Naive thymus-derived CD4-positive, alpha-beta T cell (primary cell): ENCODE measurements at places on chromosomes 7 and 10.
A peak's percentile ranks its signal among the peaks of the same experiment; 100 is the strongest.

DNA sequence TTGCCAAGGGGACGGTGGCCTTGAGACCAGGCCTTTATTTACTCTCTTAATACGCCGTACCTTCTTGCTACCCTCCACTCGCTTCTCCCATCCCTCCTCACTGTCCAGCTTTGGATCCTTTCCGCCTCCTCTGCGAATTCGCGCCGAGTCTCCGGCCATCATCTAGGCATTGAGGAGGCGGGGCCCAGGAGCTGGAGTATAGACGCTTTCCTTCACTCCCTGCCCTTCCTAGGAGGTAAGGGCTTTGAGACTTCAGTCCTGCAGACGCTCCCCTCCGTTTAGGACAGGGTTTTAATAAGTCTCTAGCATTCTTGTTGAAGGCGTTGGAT, 538 bp downstream of the TFAM start:
- DNase-seq, result no peak
- no peaks in the 10 kb centered on the region for H3K36me3 ChIP-seq
- peak overlapping the region; percentile 95 for H3K4me3 ChIP-seq
- peak overlapping the region; percentile 86 for H3K27ac ChIP-seq
- no peaks in the 10 kb centered on the region for H3K27me3 ChIP-seq

DNA sequence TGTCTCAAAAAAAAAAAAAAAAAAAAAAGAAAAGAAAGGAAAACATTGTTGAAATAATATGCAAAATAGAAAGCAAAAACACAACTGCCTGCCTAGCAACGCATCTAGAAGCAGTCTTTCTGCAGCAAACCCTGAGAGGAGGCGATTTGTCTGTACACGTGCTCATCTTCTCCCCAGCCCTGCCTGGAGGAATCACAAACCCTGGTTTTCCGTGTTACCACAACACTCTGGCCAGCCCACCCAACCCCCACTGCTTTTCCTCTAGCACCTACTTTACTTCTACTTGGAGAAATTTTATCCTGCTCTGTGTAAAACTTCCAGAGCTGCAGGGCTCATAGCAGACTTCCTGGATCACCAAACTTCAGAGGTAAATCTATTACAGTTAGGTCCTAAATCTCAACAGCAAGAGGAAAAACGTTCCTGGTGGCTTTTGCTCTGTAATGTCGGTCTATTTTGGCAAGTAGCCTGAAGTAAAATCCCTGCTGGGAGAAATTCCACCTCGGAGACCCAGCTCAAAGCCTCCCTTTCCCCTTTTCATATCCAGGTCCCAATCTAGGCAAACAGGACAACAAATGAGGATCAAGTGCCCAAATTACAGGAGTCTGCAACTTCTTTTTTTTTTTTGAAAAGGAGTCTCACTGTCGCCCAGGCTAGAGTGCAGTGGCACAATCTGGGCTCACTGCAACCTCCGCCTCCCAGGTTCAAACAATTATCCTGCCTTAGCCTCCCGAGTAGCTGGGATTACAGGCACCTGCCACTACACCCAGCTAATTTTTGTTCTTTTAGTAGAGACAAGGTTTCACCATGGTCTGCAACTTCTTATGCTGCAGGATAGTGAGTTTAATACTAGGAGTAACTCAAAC, 91.6 kb downstream of the DNMBP start:
- no peaks in the 10 kb centered on the region for H3K4me1 ChIP-seq
- no peaks in the 10 kb centered on the region for H3K27me3 ChIP-seq
- DNase-seq, result no peak
- H3K36me3 ChIP-seq, result no peaks in the 10 kb centered on the region

GRCh38 chr10:113130014-113130641, 180.1 kb downstream of the TCF7L2 start:
- DNase-seq, result no peak
- no peak overlapping the region for H3K27ac ChIP-seq
- no peaks in the 10 kb centered on the region for H3K36me3 ChIP-seq
- no peak overlapping the region for H3K4me3 ChIP-seq

GRCh38 chr10:44476409-44477045, 91.6 kb upstream of the CXCL12 start:
- no peak overlapping the region for H3K27ac ChIP-seq
- H3K4me1 ChIP-seq, result no peaks in the 10 kb centered on the region
- H3K4me3 ChIP-seq, result no peak overlapping the region
- H3K36me3 ChIP-seq, result no peaks in the 10 kb centered on the region

DNA sequence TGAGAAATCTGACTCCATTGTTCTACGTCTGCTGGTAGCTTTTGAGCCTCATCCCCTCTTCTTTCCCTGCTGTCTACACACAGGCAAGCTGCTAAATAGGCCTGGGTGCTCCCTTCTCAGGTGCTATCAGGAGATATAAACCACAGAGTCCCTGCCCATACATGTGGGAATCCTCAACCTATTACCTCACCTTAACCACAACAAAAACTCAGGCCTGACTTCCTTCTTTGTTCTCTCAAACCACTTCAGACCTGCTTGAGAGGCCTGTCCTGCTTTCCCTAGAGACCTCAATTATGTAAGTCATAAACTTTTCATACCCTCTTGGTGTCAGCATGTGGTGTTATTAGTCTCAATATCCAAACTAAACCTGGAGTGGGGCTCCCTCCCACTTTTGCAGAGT, 75.0 kb upstream of the MAGI2 start:
- H3K36me3 ChIP-seq, result no peaks in the 10 kb centered on the region
- no peak overlapping the region for H3K4me3 ChIP-seq
- no peaks in the 10 kb centered on the region for H3K27me3 ChIP-seq
- no peaks in the 10 kb centered on the region for H3K4me1 ChIP-seq
- H3K27ac ChIP-seq, result no peak overlapping the region

- no peaks in the 10 kb centered on the region for H3K27me3 ChIP-seq
- H3K4me3 ChIP-seq, result no peak overlapping the region
- no peak overlapping the region for H3K27ac ChIP-seq
- no peaks in the 10 kb centered on the region for H3K4me1 ChIP-seq
- no peaks in the 10 kb centered on the region for H3K36me3 ChIP-seq
Observed at GRCh38 chr7:90816511-90817142, 220.5 kb downstream of the CDK14 start.

- H3K4me3 ChIP-seq, result no peak overlapping the region
- no peaks in the 10 kb centered on the region for H3K27me3 ChIP-seq
- H3K27ac ChIP-seq, result no peak overlapping the region
- H3K4me1 ChIP-seq, result no peaks in the 10 kb centered on the region
Observed at GRCh38 chr7:786472-787255, 45.6 kb upstream of the SUN1 start.

GRCh38 chr7:134018306-134018705, 108.8 kb upstream of the LRGUK start:
- DNase-seq, result no peak
- H3K27ac ChIP-seq, result no peak overlapping the region
- H3K36me3 ChIP-seq, result no peaks in the 10 kb centered on the region
- H3K27me3 ChIP-seq, result no peaks in the 10 kb centered on the region
- H3K4me1 ChIP-seq, result no peaks in the 10 kb centered on the region
- H3K4me3 ChIP-seq, result no peak overlapping the region
